ENCODE measurements at places on chromosomes 11 and 22. TPM values are rescaled to one million over a fixed set of nuclear protein-coding genes. Genes with fewer than 3 reads are reported as not detected.

Gene ZBED4
- total RNA-seq, result 7.7 TPM

Gene B3GAT1
- total RNA-seq, result not detected

Gene OR5P2
- not detected for total RNA-seq

Gene TRIM51
- total RNA-seq, result not detected

Gene TEAD1
- 120 TPM for total RNA-seq

Gene KCNJ11
- not detected for total RNA-seq

Gene CCDC188
- not detected for total RNA-seq

Gene BEST1
- total RNA-seq, result 13.1 TPM

Gene WNT7B
- not detected for total RNA-seq

Gene OR5B21
- total RNA-seq, result not detected

Gene PARVB
- 53.2 TPM for total RNA-seq

Gene LRRC74B
- total RNA-seq, result not detected

Gene DERL3
- 0.17 TPM for total RNA-seq

Gene NLRP6
- total RNA-seq, result not detected

Gene MS4A8
- not detected for total RNA-seq

Gene ZMAT5
- total RNA-seq, result 28.4 TPM

Gene SGSM1
- total RNA-seq, result not detected

Gene TPBGL
- not detected for total RNA-seq

Gene LYVE1
- not detected for total RNA-seq

Gene H19
- 2.9 TPM for total RNA-seq

Gene NXPE2
- total RNA-seq, result under 0.01 TPM

Gene BTBD18
- not detected for total RNA-seq

Gene SH3BP1
- 11.7 TPM for total RNA-seq

Gene UCP3
- 0.33 TPM for total RNA-seq

Gene MRGPRX3
- not detected for total RNA-seq

Gene AKIP1
- total RNA-seq, result 39.0 TPM

Gene MAJIN
- total RNA-seq, result not detected
